ENCODE measurements at places on chromosomes 2 and 18.

GRCh38 chr18:7066965-7067555, 50.5 kb downstream of the LAMA1 start:
- DNase-seq, result no peak

- no peak for DNase-seq
Observed at GRCh38 chr2:68839260-68839833, 31.9 kb downstream of the BMP10 start.

GRCh38 chr2:30897539-30897938, 90.3 kb upstream of the CAPN13 start:
- DNase-seq, result no peak

DNA sequence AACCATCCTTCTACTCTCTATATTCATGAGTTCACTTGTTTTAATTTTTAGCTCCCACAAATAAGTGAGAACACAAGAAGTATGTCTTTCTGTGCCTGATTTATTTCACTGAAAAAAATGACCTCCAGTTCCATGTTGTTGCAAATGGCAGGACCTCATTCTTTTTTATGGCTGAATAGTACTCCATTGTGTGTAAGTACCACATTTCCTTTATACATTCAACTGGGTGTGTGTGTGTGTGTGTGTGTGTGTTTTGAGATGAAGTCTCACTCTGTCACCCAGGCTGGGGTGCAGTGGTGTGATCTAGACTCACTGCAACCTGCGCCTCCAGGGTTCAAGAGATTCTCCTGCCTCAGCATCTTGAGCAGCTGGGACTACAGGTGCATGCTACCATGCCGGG, 41.2 kb downstream of the KCNG3 start:
- DNase-seq, result no peak

- no peak for DNase-seq
Observed at GRCh38 chr2:72092111-72092510, 55.6 kb downstream of the CYP26B1 start.

DNA sequence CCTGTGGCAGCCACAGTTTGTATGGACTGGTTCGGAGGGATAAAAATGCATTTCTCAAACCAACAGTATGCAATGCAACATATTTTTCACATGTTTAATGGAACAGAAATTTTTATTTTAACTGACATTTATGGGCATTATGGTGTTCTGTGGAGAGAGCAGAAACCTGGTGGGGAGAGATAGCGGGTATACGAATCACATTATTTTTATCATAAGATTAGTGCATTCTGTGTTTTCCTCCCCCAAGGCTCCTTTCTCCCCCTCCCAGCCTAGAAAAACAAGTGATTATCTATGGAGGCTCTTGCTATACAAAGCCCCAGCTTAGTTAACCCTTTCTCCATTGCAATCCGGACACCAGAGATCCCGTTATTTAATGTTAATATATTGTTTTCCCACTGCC, 289.8 kb upstream of the PIK3C3 start:
- DNase-seq, result no peak

DNA sequence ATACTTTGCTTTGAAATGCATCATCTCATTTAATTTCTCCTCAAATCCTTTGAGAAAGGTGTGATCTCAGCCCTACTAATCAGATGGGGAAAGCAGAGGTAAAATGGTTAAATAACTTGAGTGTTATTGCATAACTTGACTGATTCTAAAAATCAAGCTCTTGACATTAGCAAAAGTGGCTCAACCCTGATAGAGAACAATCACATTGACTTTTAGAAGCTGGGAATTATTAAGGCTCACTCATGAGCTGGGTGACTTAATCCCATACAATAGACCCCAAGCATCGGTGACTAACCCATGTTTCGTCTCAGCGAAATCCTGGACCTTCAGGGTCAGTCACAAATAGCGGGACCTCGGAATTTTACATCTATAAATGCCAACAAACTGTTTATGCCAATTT, 378.9 kb downstream of the NBAS start:
- no peak for DNase-seq

DNA sequence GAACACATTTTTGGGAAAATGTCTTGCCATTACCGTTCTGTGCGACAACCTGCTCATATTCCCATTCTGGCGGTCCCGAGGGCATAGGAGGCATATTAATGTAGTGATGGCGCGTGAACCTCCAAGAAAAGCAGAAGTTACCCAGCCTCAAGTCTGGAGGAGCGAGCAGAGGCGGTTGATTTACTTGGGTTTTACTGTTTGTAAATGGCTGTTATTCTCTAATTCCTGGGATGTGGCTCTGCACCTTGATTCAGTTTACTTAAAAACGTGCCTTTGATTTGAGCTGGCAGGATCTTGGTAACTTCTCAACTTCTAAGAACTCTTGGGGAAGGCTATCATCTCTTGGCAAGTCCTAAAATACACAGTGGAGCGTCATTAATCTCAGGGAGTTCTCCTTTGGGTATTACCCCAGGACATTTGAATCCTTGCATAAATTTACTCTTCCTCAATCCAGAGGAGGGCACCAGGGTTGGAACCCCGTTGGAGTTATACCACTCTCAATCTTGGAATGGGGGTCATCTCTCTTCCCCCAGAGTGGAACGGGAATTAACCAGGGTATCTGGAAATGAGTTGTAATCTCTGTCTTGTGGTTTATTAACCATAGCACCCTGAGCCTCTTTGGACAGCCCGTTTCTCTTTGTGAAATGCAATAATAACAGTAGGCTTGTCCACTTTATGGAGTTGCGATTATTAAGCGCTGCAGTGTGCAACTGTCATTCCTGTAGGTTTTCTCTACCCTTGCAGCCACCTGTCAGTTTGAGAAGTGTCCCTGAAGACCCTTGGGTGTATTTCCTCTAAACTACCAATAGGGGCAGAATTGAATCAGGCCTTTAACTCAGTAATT, 2.1 kb downstream of the HK2 start:
- DNase-seq, result no peak

DNA sequence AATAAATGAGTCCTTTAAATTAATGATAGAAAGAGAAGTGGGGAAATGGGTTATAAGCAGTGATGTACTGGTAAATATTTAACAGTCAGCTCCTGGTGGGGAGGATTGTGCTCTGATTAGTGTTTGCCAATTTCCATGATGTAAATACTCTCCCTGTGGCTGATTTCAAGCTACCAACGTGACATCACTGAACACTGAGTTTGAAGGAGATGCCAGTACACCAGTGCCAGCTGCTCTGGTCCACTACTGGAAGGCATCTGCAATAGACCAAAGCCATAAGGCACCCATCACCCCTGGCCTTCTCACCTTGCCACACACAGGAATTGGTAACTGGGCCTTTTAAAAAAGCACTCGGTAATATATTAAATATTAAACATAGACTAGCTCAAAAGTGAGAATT, 77.7 kb downstream of the TGOLN2 start:
- DNase-seq, result no peak

GRCh38 chr2:240814946-240815760, 4.9 kb downstream of the KIF1A start:
- DNase-seq, result no peak

GRCh38 chr18:22971038-22971437, 37.9 kb downstream of the RBBP8 start:
- DNase-seq, result no peak

- DNase-seq, result no peak
Observed at GRCh38 chr2:16333681-16334080, 332.0 kb downstream of the CYRIA start.

DNA sequence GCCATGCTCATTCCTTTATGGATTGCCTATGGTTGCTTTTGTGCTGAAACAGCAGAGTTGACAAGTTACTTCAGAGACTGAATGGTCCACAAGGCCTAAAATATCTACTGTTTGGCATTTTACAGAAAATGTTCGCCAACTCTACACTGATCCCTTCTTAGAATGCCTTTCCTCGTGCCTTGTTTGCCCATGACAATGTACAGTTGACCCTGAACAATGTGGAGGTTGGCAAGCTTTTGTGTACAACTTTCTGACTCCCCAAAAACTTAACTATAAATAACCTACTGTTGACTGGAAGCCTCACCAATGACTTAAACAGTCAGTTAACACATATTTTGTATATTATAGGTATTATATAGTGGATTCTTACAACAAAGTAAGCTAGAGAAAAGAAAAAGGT, 361.4 kb downstream of the EPHA4 start:
- no peak for DNase-seq

DNA sequence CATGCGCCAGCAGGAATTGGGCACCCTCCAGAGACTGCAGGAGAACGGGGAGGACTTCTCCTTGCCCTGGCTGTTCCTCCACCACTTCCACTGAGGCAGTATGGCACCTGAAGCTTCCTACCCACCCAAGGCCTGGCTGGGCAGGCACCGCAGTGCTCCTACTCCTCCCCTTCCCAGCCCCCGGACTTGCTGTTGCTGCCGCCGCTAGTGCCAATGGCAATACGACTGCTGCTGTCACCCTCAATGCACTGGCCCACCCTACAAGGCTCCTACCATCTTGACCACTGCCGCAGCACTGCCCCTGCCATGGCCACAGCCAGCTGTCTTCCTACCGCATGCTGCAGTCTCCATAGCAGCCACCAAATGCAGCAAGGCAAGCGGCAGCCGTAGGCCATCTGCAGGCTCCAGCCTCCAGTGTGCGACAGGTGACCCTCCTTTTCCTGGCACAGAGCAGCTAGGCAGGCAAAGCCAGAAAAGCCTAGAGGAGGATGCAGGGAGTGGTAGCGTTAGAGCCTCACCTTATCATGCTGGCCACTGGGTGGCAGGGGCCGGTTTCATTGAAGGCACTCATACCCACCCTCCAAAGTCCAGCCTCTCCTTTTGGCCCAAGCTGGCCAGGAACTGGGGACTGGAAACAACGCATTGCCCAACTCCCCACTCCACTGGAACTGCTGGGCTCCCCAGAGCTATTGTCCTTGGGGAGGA, 47.4 kb upstream of the ANKRD62 start:
- no peak for DNase-seq

DNA sequence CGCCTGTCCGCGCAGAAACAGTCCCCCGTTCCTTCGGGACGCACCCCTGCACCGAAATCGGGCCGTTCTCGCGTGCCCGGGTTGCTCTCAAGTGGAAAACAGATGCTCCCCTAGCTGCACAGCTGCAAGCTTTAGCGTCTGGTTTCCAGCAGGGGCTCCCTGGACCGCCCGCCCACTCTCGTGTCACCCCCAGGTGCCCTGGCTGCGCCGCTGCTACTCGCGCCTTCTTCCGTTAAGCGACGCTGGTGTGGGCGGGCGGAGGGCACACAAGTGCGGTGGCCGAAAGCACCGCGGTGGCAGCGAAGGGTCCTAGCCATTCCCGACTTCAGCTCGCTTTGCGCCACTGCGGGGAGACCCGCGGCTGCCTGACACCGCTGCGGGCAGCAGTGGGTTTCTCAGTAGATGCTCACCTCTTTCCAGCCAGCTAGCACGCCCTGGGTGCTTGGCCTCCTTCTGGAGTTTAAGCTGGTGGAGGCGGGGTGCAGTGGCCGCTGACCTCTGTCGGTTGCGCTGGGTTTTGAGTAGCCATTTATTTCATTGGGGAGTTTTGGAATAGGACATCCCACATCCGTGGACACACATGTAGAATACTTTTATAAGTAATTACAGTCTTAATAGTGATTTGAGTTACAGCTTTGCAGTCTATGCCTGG, 806 bp downstream of the ZNF407 start:
- DNase-seq, result peak; percentile 68

DNA sequence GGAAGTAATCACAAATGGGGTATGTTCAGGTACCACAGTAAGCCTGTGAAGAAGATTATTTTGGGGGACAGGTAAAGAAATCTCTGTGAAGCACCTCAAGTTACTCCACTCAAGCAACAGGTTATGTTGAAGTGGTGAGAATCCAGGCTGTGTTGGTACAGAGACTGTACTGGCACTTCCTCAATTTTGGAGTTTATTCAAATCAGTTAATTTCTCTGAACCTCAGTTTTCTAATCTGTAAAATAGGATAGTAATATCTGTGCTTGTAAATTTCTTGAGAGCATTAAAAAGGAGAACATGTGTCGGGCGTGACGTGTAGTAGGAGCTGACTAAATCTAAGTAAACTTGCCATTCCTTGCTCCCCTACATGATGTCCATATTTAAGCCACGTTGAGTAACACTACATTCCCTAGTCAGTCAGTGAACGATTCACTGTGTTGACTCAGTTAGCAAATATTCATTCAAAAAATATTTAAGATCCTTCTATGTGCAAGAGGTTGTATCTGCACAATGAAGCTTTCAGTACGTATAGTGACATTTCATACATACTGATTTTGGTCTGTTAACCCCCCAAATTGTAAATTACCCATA, 504.2 kb downstream of the ZEB2 start:
- DNase-seq, result no peak

- DNase-seq, result no peak
Observed at GRCh38 chr2:215447056-215447455, 11.2 kb upstream of the FN1 start.

DNA sequence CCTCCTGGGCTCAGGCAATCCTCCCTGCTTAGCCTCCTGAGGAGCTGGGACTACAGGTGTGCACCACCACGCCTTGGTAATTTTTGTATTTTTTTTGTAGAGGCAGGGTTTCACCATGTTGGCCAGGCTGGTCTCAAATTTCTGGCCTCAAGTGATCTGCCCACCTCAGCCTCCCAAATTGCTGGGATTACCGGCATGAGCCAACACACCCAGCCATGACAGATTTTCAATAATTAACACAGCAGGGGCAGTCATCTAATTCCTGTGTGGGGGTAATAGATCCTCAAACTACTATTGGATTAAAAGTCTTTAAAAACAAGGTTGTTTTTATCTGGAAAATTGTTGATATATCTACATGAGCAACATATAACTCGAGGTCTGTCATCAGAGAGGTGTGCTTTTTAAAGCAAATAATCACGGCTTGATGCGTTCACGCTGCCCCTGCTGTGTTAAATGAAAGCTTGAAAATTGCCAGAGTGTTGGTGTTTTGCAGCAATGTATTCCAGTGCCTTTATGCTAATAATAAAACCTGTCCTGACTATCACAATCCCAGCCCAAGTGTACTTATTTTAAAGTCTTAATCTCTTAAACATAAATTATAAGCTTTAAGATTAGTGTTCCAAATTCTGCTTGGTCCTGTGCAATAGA, 35.6 kb upstream of the ASB1 start:
- no peak for DNase-seq

GRCh38 chr18:11383381-11383780, 226.0 kb upstream of the SLC35G4 start:
- DNase-seq, result no peak

- DNase-seq, result no peak
Observed at GRCh38 chr2:126836761-126837679, 61.7 kb upstream of the TEX51 start.

DNA sequence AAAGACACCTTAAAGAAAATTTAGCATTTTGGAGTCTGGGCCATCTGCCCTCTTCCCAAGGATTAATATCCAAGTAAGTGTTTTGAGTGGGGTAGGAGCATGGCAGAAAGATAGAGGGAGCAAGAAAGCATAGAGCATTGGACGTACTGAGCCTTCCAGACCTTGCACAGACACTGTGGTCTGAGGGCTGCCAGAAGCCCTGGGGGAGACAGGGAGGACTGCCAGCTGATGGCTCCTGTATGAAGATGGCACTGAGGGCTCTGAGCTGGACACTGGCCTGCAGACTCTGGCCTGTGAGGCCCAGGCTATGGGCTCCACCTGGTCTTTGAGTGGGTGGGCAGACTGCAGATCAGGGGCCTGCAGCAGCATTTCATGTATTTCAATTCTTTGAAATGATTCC, 2.9 kb upstream of the PKDCC start:
- DNase-seq, result no peak

GRCh38 chr2:73063909-73064875, 7.3 kb downstream of the SFXN5 start:
- no peak for DNase-seq

GRCh38 chr2:235934059-235934773, 234.0 kb downstream of the GBX2 start:
- no peak for DNase-seq

GRCh38 chr2:8509621-8510020, 172.2 kb upstream of the ID2 start:
- no peak for DNase-seq

Data from stimulated activated CD8-positive, alpha-beta memory T cell treated with anti-CD3 and anti-CD28 coated beads, Interleukin-4, amount 100 ng/mL, for 24 hours (primary cell).